Right cardiac atrium (tissue), 5 donors: ENCODE measurements at places on chromosomes 11 and 22. TPM values are rescaled to one million over a fixed set of nuclear protein-coding genes. Genes with fewer than 3 reads are reported as not detected.

The OSBP2 gene
- 7.8 TPM for polyA plus RNA-seq

The PRR33 gene
- 0.81 TPM for polyA plus RNA-seq

The MUC5B gene
- polyA plus RNA-seq = under 0.01 TPM

The SLC1A2 gene
- polyA plus RNA-seq = 0.54 TPM

The CRYBA4 gene
- not detected for polyA plus RNA-seq

The ENTHD1 gene
- polyA plus RNA-seq = 0.02 TPM

The TRIM3 gene
- 9.4 TPM for polyA plus RNA-seq

The OR8G1 gene
- polyA plus RNA-seq = not detected
